T-helper 17 cell (primary cell): ENCODE measurements at places on chromosomes 2 and 18.

- peaks cover 3% of the 10 kb centered on the region for H3K4me1 ChIP-seq
- H3K4me3 ChIP-seq: no peak overlapping the region
- peaks cover 5% of the 10 kb centered on the region for H3K36me3 ChIP-seq
- peaks cover 33% of the 10 kb centered on the region for H3K27me3 ChIP-seq
- DNase-seq: no peak
Measured at GRCh38 chr2:10260130-10260529, 42.6 kb upstream of the HPCAL1 start.

DNA sequence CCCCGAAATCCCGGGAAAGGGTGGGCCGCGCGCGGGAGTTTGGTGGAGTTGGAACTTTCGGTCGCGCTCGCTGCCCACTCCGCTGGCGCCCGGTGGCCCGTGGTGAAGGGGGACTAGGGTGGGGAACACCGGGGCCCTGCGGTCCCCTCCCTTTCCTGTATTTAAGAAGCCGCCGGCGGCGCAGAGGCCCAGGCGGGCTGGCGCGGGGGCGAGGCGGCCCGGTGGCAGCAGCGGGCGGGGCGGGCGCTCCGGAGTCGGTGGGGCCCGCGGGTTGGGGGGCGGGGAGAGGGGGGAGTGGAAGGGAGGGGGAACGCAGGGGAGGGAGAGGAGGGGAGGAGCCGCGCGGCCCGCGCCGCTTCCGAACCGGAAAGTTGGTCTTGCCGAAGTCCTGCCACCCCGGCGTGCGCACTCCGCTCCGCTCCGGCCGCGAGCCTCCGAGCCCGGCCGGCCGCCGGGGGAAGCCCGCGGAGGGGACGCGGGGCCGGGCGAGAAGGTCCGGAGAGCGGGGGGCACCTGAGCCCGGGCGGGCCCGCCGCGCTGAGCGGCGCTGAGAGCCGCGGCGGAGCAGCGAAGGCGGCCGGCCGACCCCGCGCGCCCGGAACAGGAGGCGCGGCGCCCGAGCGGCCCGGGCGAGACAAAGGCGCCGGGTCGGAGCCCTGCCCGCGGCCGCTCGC, 425 bp upstream of the SALL3 start:
- no peak for DNase-seq
- H3K36me3 ChIP-seq: peaks cover 3% of the 10 kb centered on the region
- no peak overlapping the region for H3K4me3 ChIP-seq

DNA sequence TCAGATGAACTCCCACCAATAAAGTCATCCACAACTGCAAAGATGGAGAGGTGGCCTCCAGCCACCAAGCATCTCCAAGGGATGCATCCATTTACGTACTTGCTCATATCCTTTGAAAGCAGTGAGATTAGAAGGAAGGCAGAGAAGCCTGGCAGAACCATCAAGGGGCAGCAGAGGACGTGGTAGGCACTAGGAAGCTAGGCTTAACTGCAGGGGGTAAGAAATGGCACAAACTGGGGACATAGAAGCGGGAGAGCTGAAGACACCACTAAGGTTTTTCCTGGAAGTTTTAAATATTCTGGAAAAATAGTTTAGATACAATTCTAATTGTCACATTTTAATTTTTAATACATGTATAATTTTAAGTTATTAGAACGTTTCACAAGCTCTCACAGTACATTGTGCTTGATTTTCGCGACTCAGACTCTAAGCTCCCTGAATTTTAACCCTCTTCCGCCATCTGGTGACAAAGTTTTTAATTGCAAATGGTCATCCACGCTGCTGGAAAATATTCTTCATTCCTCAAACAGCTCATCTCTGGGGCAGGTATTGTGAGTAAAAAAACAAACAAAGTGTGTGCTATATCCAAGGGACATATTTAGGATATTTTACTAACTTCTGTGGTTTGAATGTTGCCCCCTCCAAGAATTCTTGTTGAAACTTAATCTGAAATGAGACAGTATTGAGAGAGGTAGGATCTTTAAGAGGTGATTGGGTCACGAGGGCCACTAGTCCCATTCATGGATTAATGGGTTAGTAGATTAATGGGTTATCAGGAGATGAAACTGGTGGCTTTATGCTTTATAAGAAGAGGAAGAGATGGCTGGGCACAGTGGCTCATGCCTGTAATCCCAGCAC, 1.6 kb upstream of the PSTPIP2 start:
- no peak overlapping the region for H3K27ac ChIP-seq
- H3K4me1 ChIP-seq: peaks cover 23% of the 10 kb centered on the region
- H3K27me3 ChIP-seq: no peaks in the 10 kb centered on the region
- no peak overlapping the region for H3K4me3 ChIP-seq

DNA sequence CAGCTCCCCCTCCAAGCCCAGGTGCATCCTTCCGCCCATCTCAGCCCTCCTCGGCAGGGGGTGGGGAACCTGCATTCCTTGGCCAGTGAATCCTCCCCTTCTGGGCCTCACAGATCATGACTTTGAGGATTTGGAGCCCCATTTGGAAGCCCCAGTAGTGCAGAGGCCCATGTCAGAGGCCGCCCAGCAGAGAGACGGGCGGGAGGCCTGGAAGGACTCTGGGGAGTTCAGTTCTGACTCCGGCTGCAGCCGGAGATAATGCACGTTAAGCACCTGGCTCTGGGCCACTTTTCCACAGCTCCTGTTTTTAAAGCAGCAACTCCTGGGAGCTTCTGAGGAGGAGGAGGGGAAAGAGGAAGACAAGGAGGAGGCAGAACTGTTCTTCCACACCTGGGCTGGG, 14.9 kb downstream of the ATOH8 start:
- no peak for DNase-seq
- no peak overlapping the region for H3K4me3 ChIP-seq
- no peak overlapping the region for H3K27ac ChIP-seq
- peaks cover 82% of the 10 kb centered on the region for H3K27me3 ChIP-seq

- DNase-seq: no peak
- H3K4me1 ChIP-seq: no peaks in the 10 kb centered on the region
- no peak overlapping the region for H3K4me3 ChIP-seq
- no peaks in the 10 kb centered on the region for H3K27me3 ChIP-seq
Measured at GRCh38 chr18:64956465-64956864, 794.3 kb upstream of the CDH7 start.

DNA sequence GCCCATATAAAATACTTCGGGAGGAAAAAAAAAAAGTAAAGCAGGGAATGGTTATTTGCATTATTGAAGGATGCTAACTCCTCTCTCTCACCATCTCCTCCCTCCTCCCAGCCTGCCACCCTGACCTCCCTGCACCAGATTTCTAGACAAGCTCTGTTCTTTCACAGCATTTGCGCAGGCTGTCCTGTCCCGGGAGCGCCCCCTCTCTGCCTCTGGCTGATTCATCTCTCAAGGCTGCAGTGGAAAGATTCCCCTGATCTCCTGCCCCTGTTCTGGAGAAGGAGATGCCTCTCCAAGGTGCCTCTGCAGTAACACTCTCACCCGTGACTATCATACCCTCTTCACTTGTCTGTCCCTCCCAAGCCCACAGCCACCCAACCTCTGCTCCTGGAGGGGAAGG, 38.5 kb downstream of the COL4A4 start:
- peaks cover 2% of the 10 kb centered on the region for H3K36me3 ChIP-seq
- no peak overlapping the region for H3K27ac ChIP-seq
- H3K4me1 ChIP-seq: peaks cover 2% of the 10 kb centered on the region
- peaks cover 43% of the 10 kb centered on the region for H3K27me3 ChIP-seq

DNA sequence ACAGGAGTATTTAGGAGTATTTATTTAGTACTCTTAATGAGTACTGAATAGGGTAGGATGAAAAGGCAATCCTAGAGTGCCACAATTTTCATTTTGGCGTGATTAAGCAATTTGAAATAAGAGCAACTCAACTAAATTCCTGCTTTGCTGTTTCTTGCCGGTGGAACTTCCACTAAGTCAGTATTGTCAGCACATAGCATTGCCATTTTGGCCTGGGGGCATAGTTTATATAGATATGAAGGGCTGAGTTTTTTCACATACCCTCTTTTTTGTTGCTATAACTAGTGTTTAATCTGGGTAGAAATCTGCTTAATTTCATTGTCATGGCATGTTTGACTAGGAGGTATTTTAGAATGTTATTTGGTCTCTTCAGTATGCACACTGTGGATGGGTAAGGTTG, 1.9 kb downstream of the GTF2A1L start:
- H3K4me3 ChIP-seq: no peak overlapping the region
- H3K36me3 ChIP-seq: no peaks in the 10 kb centered on the region
- no peaks in the 10 kb centered on the region for H3K4me1 ChIP-seq
- no peak for DNase-seq
- no peak overlapping the region for H3K27ac ChIP-seq

- DNase-seq: no peak
- peaks cover 3% of the 10 kb centered on the region for H3K4me1 ChIP-seq
- H3K27me3 ChIP-seq: peaks cover 15% of the 10 kb centered on the region
- H3K4me3 ChIP-seq: no peak overlapping the region
- H3K36me3 ChIP-seq: no peaks in the 10 kb centered on the region
- no peak overlapping the region for H3K27ac ChIP-seq
Measured at GRCh38 chr2:28492282-28492681, 3.6 kb upstream of the PLB1 start.

DNA sequence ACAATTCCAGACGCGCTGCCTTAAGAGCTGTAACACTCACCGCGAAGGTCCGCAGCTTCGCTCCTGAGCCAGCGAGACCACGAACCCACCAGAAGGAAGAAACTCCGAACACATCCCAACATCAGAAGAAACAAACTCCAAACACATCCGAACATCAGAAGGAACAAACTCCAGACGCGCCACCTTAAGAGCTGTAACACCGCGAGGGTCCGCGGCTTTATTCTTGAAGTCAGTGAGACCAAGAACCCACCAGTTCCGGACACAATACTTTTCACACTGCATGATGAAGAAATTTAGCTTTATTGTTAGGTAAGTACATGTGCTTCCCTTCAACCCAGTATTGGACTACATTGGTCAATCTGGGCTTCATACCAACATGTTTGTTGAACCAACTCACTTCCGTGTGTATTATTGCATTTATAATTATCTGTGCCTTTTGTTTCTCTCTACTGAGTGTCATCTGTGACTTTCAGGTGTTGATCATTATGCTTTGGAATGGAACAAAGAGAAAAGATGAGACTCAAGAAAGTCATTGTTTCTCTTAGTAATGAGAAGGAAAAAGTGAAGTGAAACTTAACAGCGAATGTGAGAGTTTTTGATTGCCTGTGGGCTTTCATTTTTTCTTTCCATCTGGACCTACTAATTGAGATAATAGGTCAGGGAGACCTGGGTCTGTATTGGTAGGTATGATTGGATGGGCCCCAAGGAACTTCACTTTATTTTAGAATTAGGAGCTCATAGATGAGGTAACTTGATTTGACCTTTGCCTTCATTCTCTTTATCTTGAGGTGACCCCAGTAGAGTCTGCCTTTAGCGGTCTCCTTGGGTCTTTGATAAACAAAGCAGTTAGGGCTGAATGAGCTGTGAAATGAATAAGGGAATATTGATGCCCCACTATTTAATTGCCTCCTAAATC, 76.1 kb upstream of the CAVIN2 start:
- H3K4me1 ChIP-seq: no peaks in the 10 kb centered on the region
- no peak for DNase-seq
- no peaks in the 10 kb centered on the region for H3K36me3 ChIP-seq
- no peak overlapping the region for H3K4me3 ChIP-seq
- H3K27me3 ChIP-seq: peaks cover 33% of the 10 kb centered on the region

- no peak for DNase-seq
- peaks cover 4% of the 10 kb centered on the region for H3K36me3 ChIP-seq
- H3K4me3 ChIP-seq: no peak overlapping the region
- peaks cover 4% of the 10 kb centered on the region for H3K4me1 ChIP-seq
- H3K27me3 ChIP-seq: peaks cover 70% of the 10 kb centered on the region
- H3K27ac ChIP-seq: no peak overlapping the region
Measured at GRCh38 chr2:26573241-26573925, 67.8 kb downstream of the CIB4 start.

- no peaks in the 10 kb centered on the region for H3K36me3 ChIP-seq
- H3K27me3 ChIP-seq: peaks cover 27% of the 10 kb centered on the region
- H3K27ac ChIP-seq: no peak overlapping the region
- no peak for DNase-seq
Measured at GRCh38 chr2:174704642-174705041, 59.6 kb downstream of the CHRNA1 start.
